IPS DF 6.9 (cell line): ENCODE measurements at places on chromosomes 7 and 10.

DNA sequence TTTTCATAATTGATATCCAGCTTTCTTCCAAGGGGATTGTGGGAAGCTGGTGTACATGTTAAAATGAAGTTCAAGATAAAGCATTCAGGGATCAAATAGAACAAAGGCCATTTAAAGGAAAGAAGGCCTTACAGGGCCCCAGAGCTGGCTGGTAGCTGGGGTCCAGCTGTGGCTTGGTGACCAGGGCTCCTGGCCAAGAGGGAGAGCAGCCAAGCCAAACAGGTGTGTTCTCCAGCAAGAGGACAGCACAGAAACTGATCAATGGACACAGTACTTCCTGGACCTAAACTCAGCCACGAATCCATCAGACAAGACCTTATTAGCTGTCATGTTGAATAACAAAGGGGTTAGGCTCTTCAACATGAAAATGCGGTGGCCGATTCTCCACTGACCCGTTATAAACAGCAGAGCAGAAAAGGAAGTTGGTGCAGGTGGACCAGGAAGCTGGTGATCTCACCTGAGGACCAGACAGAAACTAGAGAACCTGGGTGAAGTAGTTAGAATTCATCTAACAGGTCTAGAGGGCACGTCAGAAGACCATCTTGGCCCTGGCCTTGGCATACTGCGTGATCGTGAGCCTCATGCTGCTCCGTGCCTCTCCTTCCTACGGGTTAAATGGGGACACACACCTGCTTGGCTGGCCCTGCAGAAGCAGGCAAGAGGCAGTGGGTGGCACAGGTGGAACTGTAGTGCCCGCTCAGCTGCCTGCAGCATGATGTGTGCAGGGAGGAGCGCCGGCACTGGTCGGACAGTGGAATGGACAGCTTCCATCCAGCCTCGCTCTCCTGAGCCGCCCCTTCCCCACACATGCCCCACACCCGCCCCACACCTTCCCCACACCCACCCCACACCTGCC is 53.8 kb downstream of the PARP12 start:
- DNase-seq: no peak

- DNase-seq: no peak
These were observed 101.6 kb downstream of the SORBS1 start for GRCh38 chr10:95459446-95460045.

GRCh38 chr7:100171087-100171681 is 2.8 kb upstream of the GAL3ST4 start:
- DNase-seq: no peak

- DNase-seq: no peak
These were observed 231.8 kb downstream of the WDR37 start for GRCh38 chr10:1287971-1288401.

GRCh38 chr7:139543801-139544603 is 20.5 kb downstream of the CLEC2L start:
- DNase-seq: no peak

- no peak for DNase-seq
These were observed 926.3 kb downstream of the NRG3 start for GRCh38 chr10:82801289-82801688.

GRCh38 chr7:98075801-98076200 is 30.9 kb upstream of the LMTK2 start:
- no peak for DNase-seq

DNA sequence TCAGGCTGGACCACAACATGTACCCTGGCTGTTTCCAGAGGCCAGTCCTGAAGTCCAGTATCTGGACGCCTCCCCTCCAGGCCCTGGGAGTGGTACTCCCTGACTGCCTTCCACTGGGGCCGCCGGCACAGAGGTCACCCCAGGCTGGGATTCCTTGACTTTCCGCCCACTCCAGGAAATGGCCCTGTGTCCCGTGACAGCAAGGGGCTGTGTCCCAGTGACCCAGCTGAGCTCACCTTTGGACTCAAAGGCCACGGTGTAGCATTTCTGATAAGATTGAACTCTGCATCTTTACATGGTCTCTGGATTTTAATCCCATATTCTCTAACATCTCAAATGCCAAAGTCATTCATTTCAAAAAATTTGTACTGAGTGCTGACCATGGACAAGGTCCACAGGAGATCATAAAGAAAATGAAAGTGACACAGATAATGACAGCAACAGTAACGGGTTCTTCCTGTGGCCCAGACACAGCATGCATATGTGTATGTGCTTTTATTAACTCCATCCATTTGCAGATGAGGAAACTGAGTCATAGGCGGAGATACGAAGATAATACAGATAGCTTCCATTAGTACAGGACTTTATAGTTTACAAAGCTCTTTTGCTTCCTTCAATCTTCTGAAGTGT is 5.4 kb downstream of the ADAMTS14 start:
- DNase-seq: no peak

DNA sequence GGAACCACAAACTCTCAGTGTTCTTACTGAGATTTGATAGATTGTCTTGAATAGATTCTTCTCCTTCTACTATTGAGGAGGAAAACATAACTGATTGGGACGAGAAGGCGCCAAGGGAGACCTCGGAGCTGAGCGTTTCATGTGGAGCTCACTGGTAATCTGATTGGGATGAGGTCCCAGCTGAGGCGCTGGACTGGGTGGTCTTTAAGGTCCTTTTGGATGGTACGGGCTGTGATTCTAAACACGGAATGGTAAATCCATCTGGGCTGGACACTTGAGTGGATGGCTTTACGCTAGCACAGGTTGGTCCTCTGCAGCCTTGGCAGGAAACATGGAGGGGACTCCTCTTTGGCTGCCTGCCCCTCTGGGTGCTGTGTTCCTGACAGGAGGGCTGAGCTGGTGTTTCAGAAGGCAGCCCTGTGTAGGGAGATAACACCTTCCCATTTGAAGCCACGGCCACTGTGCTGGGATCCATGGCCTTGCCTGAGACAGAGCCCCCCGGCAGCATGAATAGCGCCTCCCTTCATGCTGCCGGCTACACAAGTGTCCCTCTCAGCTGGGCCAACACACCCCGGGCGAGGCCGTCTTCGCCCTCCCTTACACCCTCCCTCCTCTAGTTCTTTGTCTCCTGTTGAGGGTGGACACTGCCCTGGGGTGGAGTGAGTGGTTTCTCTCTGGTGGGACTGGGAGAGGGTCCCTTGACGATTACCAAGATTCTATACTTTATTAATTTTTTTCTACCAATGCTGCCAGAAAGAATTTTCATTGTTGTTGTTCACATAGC is 203.2 kb upstream of the SHH start:
- DNase-seq: no peak

DNA sequence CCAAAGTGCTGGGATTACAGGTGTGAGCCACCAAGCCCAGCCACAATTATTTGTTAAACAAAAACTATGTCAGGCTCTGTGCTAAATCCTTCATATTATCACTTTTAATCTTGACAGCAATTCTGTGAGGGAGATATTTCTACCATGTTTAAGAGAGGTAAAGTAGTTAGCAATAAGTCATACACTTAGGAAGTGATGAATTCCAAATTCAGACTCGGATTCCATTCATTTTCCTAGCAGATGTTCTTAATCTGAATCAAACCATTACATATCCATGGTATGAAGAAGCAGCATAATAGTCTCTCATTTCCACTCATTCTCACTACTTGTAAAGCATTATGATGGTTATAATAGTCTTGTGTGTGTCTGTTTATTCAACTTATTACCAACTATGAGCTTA is 2.9 kb upstream of the CD36 start:
- DNase-seq: no peak

DNA sequence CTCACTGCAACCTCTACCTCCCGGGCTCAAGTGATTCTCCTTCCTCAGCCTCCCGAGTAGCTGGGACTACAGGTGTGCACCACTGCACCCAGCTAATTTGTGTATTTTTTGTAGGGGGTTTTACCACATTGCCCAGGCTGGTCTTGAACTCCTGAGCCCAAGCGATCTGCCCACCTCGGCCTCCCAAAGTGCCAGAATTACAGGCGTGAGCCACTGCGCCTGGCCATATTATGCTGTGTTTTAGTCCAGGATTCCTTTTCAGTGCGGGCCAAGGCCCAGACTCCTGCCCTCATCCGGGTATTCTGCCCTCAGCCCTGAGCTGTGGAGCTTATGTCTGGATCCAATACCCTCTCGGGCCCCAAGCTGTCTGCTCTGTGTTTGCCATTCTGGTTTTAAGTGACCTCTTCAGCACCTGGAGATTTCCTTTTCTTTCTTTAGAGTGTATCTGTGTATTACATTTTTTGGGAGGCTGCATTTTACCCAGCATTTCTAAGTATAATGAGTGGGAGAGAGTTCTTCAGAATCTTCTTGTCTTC is 114.9 kb downstream of the BUB3 start:
- DNase-seq: no peak

DNA sequence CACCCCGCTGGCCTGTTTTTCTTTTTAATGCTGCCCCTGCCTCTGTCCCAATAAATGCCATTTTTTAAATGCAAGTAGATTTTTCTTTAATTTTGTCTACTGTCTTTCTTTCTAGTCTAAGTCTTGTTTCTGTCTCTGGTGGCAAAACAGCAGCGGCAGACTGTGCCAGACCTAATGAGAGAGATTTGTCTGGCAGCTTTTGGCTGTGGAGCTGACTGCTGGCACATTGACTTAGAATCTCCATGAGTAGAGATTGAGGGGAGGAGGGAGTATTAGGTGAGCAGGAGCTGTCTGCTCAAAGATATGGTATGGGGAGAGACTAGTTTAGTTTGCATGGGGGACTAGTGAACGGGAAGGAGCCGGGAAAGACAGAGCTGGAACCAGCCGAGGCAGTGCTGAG is 13.0 kb downstream of the VWA2 start:
- DNase-seq: no peak
